ENCODE measurements at places on chromosomes 11 and 22. TPM values are rescaled to one million over a fixed set of nuclear protein-coding genes. Genes with fewer than 3 reads are reported as not detected.

USH1C gene
- not detected for total RNA-seq

MAJIN gene
- not detected for total RNA-seq

GRCh38 chr11:111602865-111603610 is 789 bp downstream of the SIK2 start:
- DNase-seq = peak; percentile 23

TMPRSS4 gene
- not detected for total RNA-seq

APOL5 gene
- not detected for total RNA-seq

CFAP300 gene
- total RNA-seq = 4.3 TPM

DNA sequence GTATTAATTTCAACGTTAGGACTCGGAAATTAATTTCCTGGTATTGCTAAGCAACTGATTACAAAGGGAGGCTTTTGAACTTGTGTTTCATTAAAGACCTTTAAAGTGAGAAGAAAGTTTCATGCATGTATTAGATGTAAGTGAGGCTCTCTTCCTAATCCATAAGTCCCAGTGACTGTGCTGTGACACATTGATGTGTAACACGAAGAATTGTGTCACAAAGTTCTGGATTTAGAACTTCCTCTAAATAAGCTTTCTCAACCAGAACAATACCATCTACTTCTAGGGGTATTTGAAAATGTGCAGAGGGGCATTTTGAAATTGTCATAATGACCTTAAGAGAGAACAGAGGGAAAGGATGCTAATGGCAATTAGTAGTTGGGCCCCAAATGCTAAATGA is 14.4 kb downstream of the DCUN1D5 start:
- no peak for DNase-seq

Data from LHCN-M2 (cell line).